HCEC 1CT (cell line): ENCODE measurements at places on chromosomes 6 and 20.

DNA sequence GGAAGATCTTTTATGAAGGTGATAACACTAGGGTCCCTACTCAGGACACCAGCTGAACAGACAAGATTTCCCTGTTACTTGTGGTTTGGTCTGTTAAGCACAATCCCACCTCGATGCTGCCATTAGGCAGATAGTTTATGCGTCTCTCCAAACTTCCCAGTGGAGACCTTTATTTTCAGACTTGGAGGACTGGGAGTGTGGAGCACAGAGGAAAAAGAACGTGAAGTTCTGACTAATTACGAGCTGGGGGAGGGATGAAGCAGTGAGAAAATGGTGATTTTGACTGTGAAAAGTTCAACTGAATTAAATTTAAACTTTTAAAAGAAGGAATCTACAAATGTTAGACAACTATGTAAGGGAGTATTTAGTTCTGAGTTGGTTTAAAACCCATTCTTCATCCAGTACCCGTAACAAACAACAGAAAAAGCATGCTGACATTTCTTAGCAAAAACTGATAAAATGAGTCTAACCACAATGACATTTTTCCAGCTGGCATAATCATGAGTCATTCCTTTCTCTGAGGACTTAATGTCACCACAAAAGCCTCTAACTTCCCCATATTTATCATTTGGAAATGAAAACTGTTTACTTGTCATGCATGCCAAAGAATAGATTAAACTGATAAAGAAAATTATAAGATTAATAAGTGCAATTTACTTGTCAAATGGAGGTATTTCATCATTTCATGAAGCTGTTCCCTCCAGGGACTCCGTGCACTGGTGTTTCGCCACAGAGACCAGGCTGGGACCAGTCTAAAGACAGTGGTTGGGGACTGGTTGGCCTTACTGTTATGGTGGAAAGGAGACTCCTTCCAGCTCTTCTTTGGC is 113.3 kb upstream of the SSTR4 start:
- peak; percentile 28 for DNase-seq

- DNase-seq: peak; percentile 15
These were observed 822 bp downstream of the FOXQ1 start for GRCh38 chr6:1312473-1313367.

DNA sequence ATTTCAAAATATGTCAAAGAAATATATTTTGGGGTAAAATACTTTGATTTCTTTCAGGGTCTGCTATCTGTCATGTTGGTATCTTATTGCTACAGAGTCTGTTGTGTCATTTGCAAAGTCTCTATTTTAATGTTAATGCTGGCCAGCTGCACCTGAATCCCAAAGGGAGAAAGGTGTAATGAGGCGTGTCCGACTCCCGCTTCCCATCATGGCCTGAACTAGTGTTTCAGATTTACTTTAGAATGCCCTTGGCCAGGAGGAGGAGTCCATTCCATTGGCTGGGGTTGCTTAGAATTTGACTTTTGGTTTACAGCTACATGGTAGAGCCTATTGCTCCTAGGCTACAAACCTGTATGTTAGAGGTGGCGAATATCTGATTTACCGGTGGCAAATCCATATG is 69.3 kb downstream of the FAM50B start:
- DNase-seq: no peak

DNA sequence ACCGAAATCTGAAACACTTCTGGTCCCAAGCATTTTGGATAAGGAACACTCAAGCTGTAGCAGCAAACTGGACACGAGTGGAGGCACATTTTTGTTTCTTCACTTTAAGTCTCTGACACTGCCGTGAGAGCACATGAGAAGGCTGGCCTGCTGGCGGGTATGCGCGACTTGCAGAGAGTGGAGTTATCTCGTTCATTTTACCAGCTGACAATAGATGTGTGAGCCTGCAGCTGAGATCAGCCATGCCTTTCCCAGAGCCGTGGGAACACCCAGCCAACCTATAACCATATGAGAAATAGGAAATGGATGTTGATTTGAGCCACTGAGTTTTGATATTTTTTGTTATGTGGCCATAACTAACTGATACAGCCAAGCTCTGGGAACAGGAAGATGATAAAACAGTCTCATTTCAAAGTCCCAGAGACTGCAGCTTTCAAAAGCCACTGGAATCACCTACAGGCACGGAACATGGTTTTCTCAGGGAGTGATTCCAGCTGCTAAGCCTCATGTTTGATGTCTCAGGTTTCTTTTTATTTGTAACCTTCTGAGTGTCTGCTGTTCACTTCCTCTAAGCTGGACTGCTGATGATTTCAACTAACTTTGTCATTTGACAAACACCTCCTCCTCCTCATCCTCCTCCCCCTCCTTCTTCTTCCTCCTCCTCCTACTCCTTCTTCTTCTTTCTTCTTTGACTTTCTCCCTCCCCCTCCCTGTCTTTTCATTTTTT is 28.6 kb upstream of the LAMP5 start:
- peak; percentile 37 for DNase-seq

GRCh38 chr6:91291071-91291470 is 704.2 kb upstream of the MAP3K7 start:
- DNase-seq: no peak

- DNase-seq: no peak
These were observed 72.0 kb upstream of the SCGN start for GRCh38 chr6:25579902-25580495.

DNA sequence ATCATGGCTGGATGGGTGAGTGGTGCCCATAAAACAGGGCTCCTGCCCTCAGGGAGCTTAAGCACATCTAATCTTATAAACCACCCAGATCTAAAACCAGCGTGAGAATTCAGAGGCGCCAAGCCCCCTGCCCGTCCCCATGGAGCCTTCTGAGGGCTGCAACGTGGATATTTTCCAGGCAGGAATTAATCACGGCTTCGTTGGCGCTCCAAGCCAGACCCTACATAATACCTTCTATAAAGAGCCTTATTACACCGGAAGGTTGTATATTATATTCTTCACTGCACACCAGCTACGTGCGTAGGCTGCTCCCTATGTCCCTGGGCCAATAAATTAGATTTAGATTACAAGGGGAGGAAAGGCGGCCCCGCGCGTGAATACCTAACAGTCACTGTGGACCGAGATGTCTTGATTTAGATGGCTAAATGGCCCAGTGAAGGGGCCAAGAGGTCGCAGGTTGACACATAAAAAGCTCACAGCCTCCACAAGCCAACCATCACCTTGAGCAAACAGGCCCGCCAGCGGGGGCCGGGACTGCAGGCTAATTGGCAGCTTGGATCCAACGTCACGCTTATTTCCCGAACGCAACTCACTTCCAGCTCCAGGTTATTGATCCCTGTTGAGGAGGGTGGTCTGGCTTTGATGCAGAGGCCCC is 64.7 kb upstream of the APCDD1L start:
- DNase-seq: no peak

GRCh38 chr20:44098256-44098630 is 88.7 kb downstream of the JPH2 start:
- no peak for DNase-seq

DNA sequence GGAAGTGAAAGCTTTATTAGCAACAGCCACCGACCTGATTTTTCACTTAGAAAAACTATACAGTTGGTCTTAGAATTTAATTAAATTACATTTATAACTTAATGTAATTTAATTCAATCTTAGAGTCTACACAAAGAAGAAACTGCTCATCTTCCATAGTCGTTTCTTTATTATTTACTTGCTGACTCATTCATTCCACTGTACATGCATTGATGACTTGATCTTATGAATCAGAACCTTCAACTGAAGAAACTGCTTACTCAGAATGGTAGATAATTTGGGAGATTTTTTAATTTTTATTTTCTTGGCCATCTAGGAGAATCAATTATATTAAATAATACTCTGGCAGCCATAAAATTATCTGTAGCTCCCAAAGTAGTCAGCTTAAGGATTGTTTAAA is 1021.6 kb upstream of the FLRT3 start:
- no peak for DNase-seq

GRCh38 chr6:4224067-4224978 is 88.9 kb upstream of the ECI2 start:
- DNase-seq: no peak

GRCh38 chr6:159121486-159121885 is 47.7 kb upstream of the FNDC1 start:
- DNase-seq: no peak

- no peak for DNase-seq
These were observed 70.8 kb upstream of the IYD start for GRCh38 chr6:150298030-150298380.
